Activated CD4-positive, CD25-positive, alpha-beta regulatory T cell treated with anti-CD3 and anti-CD28 coated beads, Interleukin-2, amount 50 U/mL, for 16 hours (primary cell): ENCODE measurements at places on chromosomes 12 and 14.
A peak's percentile ranks its signal among the peaks of the same experiment; 100 is the strongest.

- DNase-seq = no peak
Measured at GRCh38 chr14:52563120-52563519, 10.5 kb downstream of the GPR137C start.

DNA sequence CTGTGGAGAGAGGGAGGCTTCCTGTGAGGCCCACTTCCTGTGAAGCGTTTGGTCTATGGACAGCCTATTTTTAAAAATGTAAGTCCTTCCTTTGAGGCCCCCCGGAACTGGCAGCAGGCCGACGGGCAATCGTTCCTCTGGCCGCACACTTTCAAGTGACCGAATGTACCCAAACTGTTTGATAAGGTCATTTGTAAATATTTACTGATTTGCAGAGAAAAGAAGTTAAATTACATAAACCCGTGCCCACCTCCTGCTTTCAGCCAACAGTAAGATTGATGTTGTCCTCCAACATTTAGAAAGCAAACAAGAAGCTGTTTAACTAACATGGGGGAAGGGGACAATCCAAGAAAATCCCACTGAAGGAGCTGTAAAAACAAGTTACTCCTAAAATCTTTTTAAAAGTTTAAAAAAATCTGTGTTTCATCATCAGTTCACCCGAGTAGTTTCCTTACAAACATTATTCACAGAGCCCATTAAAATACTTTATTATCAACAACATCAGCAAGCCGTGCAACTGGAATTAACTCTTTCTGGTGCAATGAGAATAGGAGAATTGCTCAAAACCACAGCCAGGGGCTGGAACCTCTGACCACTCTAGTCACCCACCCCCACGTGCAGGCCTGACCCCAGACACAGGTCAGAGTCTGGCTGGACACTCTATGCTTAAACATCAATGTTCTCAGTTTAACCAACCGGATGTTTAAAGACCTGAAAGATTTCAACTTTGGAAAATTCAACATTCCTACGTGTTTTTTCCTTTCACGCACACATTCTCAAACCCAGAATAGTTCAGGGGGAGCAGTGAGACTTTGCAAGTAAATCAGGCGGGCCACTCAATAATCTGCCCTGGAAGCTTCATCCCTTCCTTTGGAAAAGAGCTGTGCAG, 65.3 kb downstream of the FOXN3 start:
- DNase-seq = no peak

DNA sequence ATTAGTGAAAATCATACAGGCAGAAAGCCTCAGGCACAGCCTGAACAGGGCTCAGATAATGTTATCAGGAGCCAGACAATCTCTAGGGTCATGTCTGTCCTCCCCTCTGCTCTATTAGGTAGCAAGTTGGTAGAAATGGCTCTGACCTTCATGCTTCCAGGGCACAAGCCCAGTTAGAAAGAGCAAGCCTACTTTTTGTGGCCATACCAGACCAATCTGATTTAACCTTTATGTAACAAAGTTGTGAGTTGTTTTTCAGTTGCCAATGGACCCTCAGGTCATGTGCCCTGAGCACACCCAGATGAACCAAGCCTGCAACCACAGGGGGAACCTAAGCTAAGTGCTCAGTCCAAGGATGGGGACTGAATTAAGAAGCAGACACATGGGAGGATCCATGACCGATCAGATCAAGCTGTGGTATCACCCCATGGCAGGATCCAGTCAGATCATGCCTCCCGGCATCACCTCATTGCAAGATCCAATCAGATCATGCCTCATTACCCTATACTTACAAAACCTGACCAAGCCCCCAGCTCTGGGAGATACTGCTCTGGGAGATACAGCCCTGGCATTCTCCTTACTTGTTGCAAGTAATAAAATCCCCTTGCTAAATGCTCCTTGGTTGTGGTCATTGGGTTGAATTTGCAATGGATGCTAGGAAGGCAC, 18.8 kb upstream of the HIGD1C start:
- no peak for DNase-seq

DNA sequence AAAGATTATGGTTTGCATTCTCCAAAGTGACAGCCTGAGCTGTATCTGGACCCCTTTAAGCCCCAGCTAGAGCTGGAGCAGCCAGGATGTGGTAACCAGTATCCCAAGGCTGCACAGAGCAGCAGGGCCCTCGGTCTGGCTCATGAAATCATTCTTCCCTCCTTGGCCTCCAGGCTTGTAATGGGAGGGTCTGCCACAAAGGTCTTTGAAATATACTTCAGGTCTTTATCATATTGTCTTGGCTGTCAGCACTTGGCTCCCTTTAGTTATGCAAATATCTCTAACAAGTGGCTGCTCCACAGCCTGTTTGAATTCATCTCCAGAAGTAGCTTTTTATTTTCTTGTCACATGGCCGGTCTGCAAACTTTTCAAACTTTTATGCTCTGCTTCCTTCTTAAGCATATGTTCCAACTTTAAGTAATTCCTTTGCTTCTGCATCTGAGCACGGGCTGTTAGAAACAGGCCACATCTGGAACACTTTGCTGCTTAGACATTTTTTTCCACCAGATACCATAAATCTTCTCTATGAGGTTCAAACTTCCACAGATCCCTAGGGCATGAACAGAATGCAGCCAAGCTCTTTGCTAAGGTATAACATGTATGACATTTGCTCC, 663.4 kb upstream of the MIS18BP1 start:
- DNase-seq = no peak

DNA sequence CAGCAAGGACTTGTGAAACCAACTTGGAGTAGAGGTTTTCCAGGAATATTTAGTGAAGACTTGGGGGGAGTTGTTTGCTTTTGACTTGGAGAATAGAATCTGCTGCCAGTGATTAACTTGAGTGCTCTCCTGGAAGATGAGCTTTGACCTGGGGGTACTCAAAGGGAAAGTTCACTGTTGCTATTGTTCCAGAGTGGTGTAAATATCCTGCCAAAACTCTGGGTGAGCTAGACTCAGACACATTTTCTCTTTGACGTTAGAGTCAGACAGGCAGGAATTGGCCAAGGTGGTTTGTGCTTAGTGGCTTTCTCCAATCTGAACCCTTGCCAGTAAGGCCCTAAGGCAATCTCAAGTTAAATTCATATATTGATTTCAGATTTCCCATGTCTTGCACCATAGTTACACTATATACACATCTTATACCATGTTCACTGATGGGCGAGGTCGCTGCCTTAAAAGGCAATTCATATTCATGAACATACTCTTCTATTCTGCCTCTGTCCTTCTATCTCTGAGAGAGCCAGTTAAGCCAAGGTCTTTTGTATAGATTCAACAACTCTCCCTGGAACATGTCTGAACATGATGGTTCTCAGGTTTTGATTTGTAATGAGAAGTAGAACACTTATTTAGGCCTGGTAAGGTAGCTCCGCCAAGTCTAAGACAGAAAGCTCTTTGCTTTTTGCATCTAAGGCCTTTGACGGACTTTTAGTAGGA, 204.6 kb upstream of the SLC38A2 start:
- DNase-seq = no peak

DNA sequence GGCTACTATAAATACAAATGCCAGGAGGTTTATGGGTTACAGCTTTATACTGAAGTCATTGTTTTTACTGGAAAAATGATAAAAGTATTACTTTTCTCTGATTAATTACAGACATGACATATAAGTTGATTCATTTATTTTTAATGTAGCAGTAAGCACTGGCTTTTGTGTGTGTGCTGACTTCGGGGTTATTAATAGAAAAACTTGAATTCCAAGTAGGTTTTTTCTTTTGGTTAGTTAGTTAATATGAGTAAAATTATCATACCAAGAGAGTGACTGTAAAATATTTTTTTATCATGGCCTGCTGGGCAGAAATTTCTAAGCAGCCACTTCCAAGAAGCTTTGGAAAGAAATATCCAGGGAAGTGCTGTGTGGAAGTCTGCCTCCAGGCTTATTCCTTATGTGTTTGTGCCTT, 56.4 kb downstream of the IFT81 start:
- DNase-seq = no peak

- DNase-seq = no peak
Measured at GRCh38 chr12:70049596-70050360, 193.5 kb upstream of the CNOT2 start.

DNA sequence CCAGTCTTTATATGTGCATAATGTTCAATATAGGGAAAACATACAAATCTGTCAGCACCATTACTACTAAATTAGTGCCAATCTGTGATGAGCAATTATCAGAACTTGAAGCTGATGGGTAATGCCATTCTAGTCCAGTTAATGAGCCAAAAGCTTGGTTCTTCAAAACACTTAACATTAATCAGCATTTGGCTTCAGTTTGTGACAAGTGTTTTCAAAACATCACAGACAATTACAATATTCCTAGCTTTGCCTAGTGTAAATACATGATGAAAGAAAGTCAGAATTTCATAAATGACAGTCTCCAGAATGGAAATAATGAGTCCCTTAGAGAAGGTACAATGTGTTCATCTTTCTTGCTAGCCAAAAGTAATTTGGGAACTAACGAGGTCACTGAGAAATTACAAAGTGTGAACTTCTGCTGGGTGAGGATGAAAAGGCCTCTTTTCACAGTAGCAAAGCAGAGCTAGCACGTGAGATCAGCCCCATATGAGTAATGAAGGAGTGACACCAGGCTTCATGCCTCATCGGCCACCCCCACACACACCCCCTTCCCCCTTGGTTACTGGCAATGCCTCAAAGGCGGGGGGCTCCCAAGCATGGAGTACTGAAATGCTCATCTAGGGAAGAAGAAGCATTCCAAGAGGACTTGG, 180.6 kb upstream of the EEA1 start:
- no peak for DNase-seq

GRCh38 chr12:93007544-93007943, 78.4 kb upstream of the EEA1 start:
- no peak for DNase-seq

DNA sequence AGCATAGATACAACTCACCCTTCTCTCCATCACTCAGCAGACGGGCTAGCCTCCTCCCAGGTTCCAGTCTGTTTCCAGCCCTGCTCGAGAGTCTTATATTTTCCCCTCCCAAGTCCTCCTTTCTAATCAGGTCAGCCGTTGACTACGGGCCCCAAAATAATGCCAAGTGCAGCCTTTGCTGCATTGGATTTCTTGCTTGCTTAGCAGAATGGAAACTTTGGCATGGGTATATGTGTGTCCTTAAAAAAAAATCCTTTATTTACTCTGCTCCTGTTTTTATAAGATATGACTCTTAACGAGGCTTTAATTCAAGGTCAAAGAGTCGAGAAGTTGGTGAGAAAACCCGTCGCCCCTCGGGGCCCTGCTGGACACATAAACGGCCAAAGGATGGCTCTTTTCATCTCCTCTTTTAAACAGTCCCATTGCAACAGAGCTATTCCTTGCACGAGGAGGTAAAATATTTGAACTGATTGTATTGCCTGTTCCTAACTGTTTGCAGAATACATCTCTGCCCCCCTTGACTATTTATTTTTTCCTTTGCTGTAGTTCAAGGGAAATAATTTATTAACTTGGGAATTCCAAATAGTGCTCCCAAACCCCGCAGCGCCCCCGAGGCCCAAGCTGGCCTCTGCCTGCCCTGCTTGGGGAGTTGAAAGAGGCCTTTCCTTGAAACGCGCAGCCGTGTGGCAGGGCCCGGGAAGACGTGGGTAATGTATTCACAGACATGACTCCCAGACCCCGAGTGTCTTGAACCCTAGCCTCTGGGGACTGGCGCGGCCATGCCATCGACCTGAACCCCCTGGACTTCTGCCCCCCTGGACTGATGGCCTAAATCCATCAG, 156.5 kb upstream of the MYL2 start:
- DNase-seq = no peak

DNA sequence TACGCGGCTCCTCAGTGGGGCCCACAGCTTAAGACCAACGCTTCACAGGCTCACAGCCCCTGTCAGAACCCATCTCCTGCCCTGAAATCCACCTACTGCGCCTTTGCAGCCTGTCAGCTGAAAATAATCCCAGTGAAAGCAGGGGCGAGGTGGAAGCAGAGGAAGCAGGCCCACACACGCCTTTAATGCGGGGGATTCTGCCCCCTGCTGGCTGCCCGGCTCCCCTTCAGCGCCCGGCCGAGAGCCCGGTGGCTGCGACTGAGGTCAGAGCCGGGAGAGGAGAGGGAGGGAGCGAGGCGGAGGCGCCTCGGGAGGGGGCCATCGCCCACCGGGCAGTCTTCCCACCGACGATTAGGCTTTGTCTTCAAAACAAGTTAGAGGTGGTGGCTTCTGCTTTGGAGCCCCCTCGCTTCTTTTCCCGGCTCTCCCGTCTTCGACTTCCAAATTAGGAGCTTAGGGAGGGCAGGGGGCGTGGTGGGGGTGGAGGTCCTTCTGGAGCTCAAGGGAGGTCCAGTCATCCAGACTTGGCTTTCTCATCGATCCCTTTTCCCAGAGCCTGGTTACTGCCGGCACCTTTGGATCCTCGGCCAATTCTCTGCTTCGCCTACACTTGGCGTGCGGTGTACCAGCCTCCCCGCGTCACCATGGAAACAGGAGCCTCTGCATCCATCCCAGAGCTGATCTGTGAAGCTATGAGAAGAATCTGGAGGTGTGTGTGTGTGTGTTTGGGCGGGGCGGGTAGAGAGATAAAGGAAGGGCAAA, 25.2 kb upstream of the RND1 start:
- peak; percentile 30 for DNase-seq
